ENCODE measurements at places on chromosomes 3 and 15. TPM values are rescaled to one million over a fixed set of nuclear protein-coding genes. Genes with fewer than 3 reads are reported as not detected.
A peak's percentile ranks its signal among the peaks of the same experiment; 100 is the strongest.

GRCh38 chr15:90046289-90046688 is 45.2 kb downstream of the ZNF710 start:
- H3K36me3 ChIP-seq: peaks cover 11% of the 10 kb centered on the region
- H3K27me3 ChIP-seq: no peaks in the 10 kb centered on the region
- H3K27ac ChIP-seq: peak overlapping the region; percentile 76
- no peak for DNase-seq
- H3K4me3 ChIP-seq: no peak overlapping the region

GRCh38 chr15:74776821-74777768 is 4.8 kb upstream of the CSK start:
- DNase-seq: peak; percentile 63
- no peak overlapping the region for H3K4me3 ChIP-seq
- H3K27me3 ChIP-seq: no peaks in the 10 kb centered on the region
- H3K27ac ChIP-seq: peak overlapping the region; percentile 95
- H3K4me1 ChIP-seq: peaks cover 44% of the 10 kb centered on the region
- H3K36me3 ChIP-seq: no peaks in the 10 kb centered on the region

The TF gene
- 1.8 TPM for total RNA-seq

The CPNE9 gene
- total RNA-seq: not detected

The TMC3 gene
- total RNA-seq: not detected

The PLSCR5 gene
- not detected for total RNA-seq

DNA sequence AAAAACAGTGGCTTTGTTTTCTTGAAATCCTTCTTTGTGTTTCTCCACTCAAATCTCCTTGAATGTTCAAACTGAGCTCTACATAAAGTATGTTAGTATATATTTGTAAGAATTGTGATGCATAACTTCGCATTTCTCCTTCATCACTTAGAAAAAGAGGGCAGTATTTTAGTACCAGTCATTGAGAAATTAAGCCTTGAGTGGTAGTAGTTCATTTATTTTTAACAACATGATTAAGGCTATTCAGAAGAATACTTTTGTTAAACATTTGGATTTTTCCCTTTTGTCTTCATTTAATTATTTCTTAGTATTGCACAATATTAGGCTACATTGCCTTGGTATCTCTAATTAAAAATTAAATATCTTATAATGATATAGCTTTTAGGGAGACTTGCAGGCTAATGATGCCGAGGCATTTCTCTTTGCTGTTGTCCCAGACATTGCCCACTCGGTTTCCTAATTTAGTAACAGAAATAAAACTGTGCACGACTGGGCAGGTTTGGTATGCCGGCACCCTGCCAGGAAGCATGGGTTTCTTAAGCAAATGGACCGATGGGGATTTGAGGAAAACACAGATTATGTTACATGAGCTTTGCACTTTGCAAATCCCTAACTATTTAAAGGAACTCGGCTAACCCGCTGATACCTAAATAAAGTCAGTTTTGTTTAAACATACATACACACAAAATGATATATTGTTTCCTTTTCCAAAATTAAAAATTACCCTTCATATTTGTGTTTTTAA is 54.7 kb downstream of the LRRC28 start:
- H3K4me1 ChIP-seq: peaks cover 23% of the 10 kb centered on the region
- H3K36me3 ChIP-seq: no peaks in the 10 kb centered on the region
- H3K4me3 ChIP-seq: no peak overlapping the region
- H3K27ac ChIP-seq: no peak overlapping the region

GRCh38 chr3:98977520-98977919 is 76.0 kb upstream of the DCBLD2 start:
- H3K27ac ChIP-seq: no peak overlapping the region
- no peaks in the 10 kb centered on the region for H3K36me3 ChIP-seq
- H3K27me3 ChIP-seq: no peaks in the 10 kb centered on the region
- no peak for DNase-seq

The CSPG5 gene
- not detected for total RNA-seq

GRCh38 chr15:85619992-85620689 is 174.6 kb downstream of the KLHL25 start:
- DNase-seq: no peak
- peak overlapping the region; percentile 71 for H3K27ac ChIP-seq
- peak overlapping the region; percentile 45 for H3K4me3 ChIP-seq

GRCh38 chr3:141371882-141372281 is 3.6 kb downstream of the ZBTB38 start:
- H3K4me3 ChIP-seq: no peak overlapping the region
- H3K27ac ChIP-seq: no peak overlapping the region
- H3K36me3 ChIP-seq: peaks cover 7% of the 10 kb centered on the region
- no peaks in the 10 kb centered on the region for H3K27me3 ChIP-seq
- peaks cover 35% of the 10 kb centered on the region for H3K4me1 ChIP-seq

DNA sequence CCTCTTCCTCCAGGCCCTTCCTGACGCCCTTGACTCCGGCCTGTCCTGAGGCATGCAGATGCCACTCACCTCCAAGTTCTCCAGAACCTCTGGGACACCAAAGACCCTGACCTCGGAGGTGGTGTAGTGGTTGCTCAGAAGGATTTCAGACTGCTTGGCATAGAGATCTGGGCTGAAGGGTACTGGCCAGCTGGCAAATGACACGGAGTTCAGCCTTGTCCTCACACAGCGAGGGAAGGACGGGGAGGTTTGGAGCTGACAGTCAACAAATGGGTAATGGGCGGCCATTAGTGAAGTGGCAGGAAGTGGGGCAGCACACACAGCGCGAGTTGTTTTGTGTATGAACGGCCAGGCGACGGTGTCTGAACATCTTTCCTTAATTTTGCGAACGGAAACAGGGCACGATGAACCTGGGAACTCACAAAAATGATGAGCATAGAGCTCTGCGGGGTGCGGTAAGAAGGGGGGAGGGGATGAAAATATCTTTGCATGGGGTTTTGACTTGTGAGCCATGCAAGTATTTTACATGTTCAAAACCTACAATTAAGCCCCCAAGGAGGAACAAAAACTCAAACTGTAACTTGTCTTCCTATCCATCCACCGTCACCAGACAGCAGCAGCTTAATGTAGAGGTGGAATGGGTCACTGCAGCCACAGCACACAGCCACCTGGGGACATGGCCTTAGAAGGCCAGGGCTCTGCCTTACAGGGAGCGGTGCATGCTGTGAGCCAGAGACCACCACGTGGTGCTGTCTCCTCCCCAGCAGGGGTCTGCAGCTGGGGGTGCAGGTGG is 43.6 kb upstream of the RPL32 start:
- H3K4me1 ChIP-seq: no peaks in the 10 kb centered on the region
- no peak for DNase-seq
- H3K27me3 ChIP-seq: no peaks in the 10 kb centered on the region
- H3K27ac ChIP-seq: peak overlapping the region; percentile 71
- no peaks in the 10 kb centered on the region for H3K36me3 ChIP-seq

DNA sequence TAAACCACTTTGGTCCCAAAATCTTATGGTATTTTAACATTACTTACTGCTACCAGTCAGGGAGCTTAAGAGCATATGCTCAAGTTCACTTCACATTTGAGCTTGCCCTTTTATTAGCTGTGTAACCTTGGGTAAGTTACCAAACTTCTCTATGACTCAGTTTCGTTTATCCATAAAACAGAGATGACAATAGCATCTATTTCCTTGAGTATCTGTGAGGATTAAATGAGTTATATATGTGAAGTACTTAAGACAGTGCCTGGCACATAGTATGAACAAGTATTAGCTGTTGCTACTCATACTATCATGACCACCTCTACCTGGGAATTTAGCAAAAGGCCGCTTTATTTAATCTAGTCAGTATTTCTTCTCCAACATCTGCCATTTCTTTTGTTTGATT is 5.9 kb downstream of the ATOSA start:
- peaks cover 90% of the 10 kb centered on the region for H3K4me1 ChIP-seq
- no peaks in the 10 kb centered on the region for H3K27me3 ChIP-seq
- H3K36me3 ChIP-seq: peaks cover 64% of the 10 kb centered on the region
- H3K4me3 ChIP-seq: no peak overlapping the region

DNA sequence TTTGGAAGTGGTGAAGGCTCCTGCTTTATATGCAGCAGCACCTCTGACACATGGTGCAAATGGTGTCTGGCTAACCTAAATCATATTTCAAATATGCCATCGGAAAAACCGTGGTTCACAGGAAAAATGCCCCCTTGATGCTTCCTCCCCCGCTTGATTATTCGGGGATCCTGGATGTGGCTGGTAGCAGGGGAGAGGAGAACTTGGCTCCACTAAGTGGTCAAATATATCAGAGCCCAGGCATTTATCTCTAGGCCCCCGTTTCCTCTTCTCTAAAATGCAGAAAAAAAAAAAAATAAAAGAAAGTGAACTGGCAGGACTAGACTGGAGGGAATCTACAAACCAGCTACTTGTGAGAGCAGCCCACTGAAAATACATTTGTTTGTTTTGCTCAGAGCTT is 18.2 kb upstream of the ATP2B2 start:
- no peak overlapping the region for H3K4me3 ChIP-seq
- no peaks in the 10 kb centered on the region for H3K4me1 ChIP-seq
- DNase-seq: no peak
- no peak overlapping the region for H3K27ac ChIP-seq

The NPAP1 gene
- total RNA-seq: not detected

- peaks cover 7% of the 10 kb centered on the region for H3K4me1 ChIP-seq
- no peak overlapping the region for H3K4me3 ChIP-seq
- no peaks in the 10 kb centered on the region for H3K27me3 ChIP-seq
- no peaks in the 10 kb centered on the region for H3K36me3 ChIP-seq
- no peak overlapping the region for H3K27ac ChIP-seq
- no peak for DNase-seq
Observed at GRCh38 chr15:39285663-39286062, 295.2 kb upstream of the THBS1 start.

- H3K4me3 ChIP-seq: no peak overlapping the region
- no peak overlapping the region for H3K27ac ChIP-seq
- H3K36me3 ChIP-seq: no peaks in the 10 kb centered on the region
- H3K27me3 ChIP-seq: no peaks in the 10 kb centered on the region
- peaks cover 16% of the 10 kb centered on the region for H3K4me1 ChIP-seq
- DNase-seq: no peak
Observed at GRCh38 chr3:12185172-12185710, 26.5 kb upstream of the TIMP4 start.

The ST3GAL6 gene
- 129 TPM for total RNA-seq

DNA sequence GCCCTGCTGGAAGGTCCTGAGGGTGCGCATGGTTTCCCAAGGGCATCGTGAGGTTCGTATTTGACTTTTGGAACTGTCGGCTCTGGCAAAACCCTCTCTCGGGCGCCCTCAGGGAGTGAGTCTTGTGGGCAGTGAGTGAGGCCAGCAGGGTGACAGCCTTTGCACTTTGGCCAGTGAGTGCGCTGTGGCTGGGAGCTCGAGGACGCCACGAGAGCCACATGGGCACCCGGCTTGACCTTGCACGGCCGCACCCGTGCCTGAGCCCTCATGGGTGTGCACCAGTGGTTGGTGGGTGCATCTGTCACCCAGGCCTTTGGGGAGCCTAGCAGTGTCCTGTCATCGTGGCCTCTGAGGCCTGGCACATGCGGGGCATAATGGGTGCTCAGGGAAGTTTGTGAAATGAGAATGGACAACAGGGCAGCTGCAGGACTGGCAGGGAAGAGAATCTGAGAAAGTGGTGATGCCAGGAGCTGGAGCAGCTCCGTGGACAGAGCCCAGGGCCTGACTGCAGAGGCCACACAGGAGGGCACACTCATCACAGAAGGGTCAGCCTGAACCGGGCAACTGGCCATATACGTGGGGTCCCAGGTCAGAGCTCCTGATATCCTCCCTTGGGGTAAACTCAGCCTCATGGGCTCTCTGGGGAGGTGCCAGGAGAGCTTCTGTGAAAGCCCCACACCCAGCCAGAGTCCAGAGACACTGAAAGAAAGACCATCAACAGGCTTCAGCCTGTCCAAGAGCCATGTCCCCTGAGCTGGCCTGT is 30.4 kb upstream of the SNRPA1 start:
- no peak overlapping the region for H3K27ac ChIP-seq
- H3K4me1 ChIP-seq: no peaks in the 10 kb centered on the region
- H3K27me3 ChIP-seq: no peaks in the 10 kb centered on the region
- no peak overlapping the region for H3K4me3 ChIP-seq

- H3K36me3 ChIP-seq: peaks cover 27% of the 10 kb centered on the region
- H3K27ac ChIP-seq: no peak overlapping the region
- no peaks in the 10 kb centered on the region for H3K27me3 ChIP-seq
- DNase-seq: peak; percentile 45
Observed at GRCh38 chr3:4834403-4834866, 144.8 kb upstream of the BHLHE40 start.

- no peaks in the 10 kb centered on the region for H3K36me3 ChIP-seq
- H3K4me3 ChIP-seq: no peak overlapping the region
- no peaks in the 10 kb centered on the region for H3K27me3 ChIP-seq
- no peak overlapping the region for H3K27ac ChIP-seq
- no peaks in the 10 kb centered on the region for H3K4me1 ChIP-seq
Observed at GRCh38 chr15:42010434-42010833, 10.4 kb downstream of the PLA2G4E start.

The LEO1 gene
- total RNA-seq: 16.3 TPM

GRCh38 chr3:113825090-113825489 is 13.5 kb upstream of the GRAMD1C start:
- H3K36me3 ChIP-seq: no peaks in the 10 kb centered on the region
- no peaks in the 10 kb centered on the region for H3K27me3 ChIP-seq
- no peak for DNase-seq
- H3K4me3 ChIP-seq: no peak overlapping the region

- H3K4me1 ChIP-seq: no peaks in the 10 kb centered on the region
- no peaks in the 10 kb centered on the region for H3K36me3 ChIP-seq
- DNase-seq: no peak
- peak overlapping the region; percentile 9 for H3K27ac ChIP-seq
Observed at GRCh38 chr3:24595796-24596195, 101.1 kb upstream of the THRB start.

The CFAP44 gene
- 25.7 TPM for total RNA-seq

- no peak for DNase-seq
- no peak overlapping the region for H3K27ac ChIP-seq
- no peaks in the 10 kb centered on the region for H3K27me3 ChIP-seq
Observed at GRCh38 chr3:133466531-133467386, 66.9 kb downstream of the BFSP2 start.

DNA sequence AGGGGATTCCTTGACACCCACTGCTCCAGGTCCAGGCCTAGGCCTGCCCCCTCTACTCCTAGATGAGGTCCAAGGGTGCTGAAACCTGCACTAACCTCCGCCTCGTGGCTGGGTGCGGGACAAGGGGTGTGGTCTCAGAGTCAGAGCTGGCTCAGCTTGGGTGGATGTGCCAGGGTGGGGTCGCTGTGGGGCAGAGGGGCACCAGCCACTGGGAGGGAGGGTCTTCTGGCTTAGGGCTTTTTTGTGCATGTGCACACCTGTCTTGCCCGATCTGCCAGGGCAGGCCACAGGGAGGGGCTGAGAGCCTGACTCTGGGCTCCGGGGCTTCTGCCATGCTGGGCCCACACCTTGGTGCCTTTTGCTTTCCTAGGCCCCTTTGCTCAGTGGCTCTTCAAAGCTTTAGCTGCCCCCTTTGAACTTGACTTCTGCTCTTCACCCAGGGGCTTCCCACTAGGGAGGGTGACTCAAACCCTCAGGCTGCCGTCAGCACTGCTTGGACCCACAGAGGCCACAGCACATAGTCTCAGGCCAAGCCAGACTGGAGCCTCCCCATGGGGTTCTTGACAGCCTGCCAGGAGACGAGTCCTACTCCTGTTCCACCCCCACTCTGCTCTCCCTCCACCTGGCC is 73.0 kb downstream of the KLF13 start:
- H3K27ac ChIP-seq: no peak overlapping the region
- peak; percentile 14 for DNase-seq
- no peaks in the 10 kb centered on the region for H3K36me3 ChIP-seq
